Activated CD4-positive, alpha-beta memory T cell treated with anti-CD3 and anti-CD28 coated beads, Interleukin-2, amount 10 ng/mL, durations not matched to agents 7 days and 5 days (primary cell): ENCODE measurements at places on chromosomes 12 and 14.

DNA sequence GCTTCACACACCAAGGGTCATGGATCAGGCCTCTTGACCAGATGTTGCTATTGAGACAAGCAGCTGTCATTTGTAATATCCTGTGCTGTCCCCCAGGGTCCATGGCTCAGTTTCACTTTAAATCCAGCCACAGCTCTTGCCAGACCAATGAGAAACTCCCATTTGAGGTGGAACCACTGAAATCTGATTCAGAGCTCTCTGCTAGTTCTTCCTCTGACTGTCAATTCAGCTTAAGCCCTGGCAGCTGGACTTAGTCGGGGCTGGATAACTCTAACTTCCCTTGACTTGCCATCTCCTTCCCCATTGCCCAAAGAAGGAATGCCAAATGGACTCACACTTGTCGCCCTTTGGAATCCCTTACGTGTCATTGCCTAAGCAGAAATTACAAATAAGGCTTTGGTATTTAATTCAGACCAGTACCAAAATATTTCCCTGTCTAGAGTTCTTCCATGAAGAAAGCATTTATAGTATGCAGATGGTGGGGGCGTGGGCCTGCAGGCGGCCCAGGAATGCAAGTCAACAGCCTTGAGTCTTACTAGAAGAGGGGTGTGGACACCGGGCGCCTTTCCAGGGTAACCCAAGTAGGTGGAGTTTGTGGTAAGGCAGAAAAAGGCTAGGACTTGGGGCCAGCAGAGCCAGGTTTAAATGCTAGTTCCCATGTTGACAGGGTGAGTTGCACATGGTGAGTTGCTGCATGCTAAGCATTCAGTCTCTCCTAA lies 96.9 kb upstream of the TMPO start:
- DNase-seq: no peak

GRCh38 chr12:71695782-71696181 lies 9.9 kb downstream of the TMEM19 start:
- DNase-seq: no peak

DNA sequence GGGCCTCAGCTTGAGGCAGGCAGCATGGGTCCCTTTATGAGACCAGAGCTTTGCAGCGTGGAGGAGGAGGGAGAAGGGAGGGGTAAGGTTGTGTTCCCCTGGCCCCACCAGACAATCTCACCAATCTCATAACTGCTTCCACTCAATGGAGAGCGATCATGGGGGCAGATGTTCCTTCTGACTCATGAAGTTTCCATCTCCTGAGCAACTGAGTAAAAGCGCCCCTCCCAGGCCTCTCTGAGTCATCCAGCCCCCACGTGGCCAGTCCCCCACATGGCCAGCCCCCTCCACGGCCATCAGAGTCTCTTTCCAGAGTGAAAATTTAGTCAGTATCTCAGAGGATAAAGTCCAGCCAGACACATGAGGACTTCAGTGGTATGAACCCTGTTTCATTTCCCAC lies 39.2 kb upstream of the PLXNC1 start:
- DNase-seq: no peak

- DNase-seq: no peak
Observed at GRCh38 chr12:92769124-92769901, 66.5 kb downstream of the PLEKHG7 start.

GRCh38 chr14:90554341-90554740 lies 157.5 kb downstream of the CALM1 start:
- DNase-seq: no peak
